ENCODE measurements at places on chromosomes 7 and 10.

GRCh38 chr10:132455441-132455971 is 58.5 kb downstream of the PWWP2B start:
- DNase-seq, result no peak

DNA sequence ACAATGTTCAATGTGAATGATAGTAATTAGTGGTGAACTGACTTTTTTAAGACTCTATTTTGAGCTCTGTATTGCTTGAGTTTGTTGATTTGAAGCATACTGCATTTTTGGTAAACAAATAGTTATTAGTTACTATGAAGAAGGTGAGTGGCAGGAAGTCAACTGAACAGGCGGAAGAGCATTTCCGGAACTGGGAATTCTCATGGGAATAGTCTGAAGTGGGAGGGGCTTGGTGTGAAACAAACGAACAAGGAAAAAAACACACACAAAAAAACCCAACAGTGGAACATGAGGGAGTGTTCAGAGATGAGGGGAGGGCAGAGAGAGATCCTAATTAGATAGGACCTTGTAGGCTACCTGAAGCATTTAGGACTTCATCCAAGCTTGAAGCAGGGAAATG is 43.9 kb upstream of the C1QL3 start:
- DNase-seq, result no peak

DNA sequence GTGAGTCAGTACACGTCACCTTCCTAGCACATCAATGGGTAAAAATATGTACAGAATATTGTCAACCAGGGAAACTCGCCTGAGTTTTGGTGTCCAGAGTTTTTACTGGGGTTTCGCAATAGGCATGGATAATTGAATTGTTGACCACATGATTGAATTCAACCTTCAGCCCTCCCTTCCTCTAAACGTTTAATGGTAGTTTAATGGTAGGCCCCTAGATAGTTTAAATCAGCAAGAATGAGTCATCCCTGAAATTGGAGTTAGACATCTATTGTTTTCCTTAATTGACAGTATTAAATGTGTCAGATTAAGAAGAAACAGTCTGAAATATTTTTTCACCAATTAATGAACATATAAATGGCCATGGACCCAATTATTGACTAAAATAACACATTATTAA is 57.8 kb upstream of the CACNA2D1 start:
- DNase-seq, result no peak

DNA sequence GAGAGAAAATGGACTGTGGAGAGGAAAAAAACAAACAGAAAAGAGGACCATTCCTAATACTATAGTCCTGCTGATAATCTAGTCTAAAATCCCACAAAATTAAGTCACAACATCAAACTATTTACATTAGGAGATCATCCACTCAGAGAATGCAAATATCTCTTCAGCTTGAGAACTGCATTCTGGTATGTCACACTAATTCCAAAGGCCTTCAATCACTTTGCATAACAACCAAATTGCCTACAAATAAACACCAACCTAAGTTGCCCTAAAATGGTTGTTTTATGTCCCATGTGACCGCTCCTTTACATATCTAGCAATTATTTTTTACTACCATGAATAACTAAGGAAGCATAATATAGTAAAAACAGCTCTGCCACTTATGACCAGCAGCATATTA is 264.3 kb downstream of the CACNA2D1 start:
- no peak for DNase-seq

- DNase-seq, result no peak
Measured at GRCh38 chr7:112080441-112080840, 125.8 kb downstream of the DOCK4 start.

- DNase-seq, result peak; percentile 77
Measured at GRCh38 chr7:38318803-38319416, 45.5 kb upstream of the TARP start.

GRCh38 chr7:27108390-27109127 is 6.1 kb upstream of the HOXA2 start:
- no peak for DNase-seq

DNA sequence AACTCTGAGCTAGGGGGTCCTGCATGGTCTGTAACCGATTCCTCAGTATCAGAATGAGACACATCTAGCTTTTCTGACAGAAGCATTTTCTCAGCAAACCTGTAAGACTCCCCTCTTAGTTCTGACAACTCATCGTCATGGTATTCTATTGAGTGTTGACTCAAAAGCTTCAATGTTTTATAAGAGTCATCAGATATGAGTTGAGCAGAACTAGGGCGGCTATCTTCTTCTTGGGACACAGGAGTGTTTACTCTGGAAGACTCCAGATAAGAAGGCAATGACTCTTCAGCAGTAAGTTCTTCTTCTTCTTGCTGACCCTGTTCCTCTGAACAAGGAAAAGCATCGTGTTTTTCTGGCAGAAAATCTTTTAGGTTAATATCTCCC is 167.0 kb upstream of the CCDC6 start:
- DNase-seq, result no peak

DNA sequence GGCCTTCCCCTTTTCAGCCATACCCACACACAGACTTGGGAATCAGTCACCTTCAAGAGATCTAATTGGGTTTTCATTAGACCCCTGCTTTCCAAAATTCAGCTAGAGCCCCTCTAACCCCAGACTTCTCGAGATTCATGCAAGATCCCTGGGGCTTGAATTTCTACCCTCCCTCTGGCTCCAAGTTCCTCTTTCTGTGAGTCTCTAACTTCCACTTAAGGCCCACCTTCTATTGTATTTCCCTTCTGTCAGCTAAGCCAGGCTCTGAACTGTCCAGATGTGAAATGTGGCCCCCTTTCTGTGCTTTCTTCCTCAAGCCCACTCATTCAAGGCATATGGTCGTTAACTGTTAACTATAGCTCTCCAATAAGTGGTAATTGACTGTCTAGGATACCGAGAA is 132.2 kb downstream of the ZNF365 start:
- no peak for DNase-seq

DNA sequence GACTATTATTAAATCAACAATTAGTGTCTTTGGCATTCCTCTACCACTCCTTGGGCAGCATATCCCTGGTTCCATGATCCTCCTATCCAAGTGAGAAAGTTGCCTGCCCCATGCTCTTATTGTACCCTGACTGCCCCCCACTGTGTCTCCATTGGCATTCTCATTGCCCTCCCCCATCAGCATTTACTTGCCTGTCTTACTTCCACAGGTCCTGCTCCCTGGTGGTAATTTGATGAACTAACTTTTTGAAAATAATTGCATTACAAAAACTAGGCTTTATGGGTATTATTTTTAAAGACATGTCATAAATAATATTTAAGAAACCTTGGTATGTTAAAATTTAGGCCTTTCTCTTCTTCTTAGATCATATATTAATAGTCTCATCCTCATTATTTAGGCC is 346.4 kb downstream of the PCLO start:
- no peak for DNase-seq

GRCh38 chr10:2703953-2704352 is 363.4 kb upstream of the PFKP start:
- DNase-seq, result no peak

- no peak for DNase-seq
Measured at GRCh38 chr7:134337980-134338379, 21.2 kb upstream of the SLC35B4 start.

- no peak for DNase-seq
Measured at GRCh38 chr10:110850099-110850498, 21.6 kb upstream of the PDCD4 start.

- no peak for DNase-seq
Measured at GRCh38 chr7:65953001-65953720, 28.9 kb downstream of the GUSB start.

Measured in NCI-H345 (cell line).